ENCODE measurements at places on chromosomes 1 and 21. TPM values are rescaled to one million over a fixed set of nuclear protein-coding genes. Genes with fewer than 3 reads are reported as not detected.

Gene CFHR5
- not detected for total RNA-seq

Gene SNAPIN
- 47.4 TPM for total RNA-seq

DNA sequence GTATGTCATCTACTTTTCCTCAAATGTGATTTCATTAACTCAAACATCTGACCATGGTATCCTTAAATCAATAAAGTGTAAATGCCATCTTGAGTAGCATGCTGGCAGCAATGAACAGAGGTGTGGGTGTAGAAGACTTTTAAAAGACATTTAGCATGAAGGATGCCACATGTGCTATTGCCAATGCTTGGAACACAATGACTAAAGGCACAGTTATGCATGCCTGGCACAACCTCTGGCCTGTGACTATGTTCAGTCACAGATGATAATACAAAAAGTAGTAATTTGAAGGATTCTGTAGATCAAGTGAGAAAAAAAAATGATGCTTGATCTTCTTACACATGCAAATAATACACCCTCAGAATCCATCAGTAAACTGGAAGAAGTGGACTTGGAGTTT, 938.9 kb upstream of the ADGRL4 start:
- no peak overlapping the region for H3K4me3 ChIP-seq
- no peaks in the 10 kb centered on the region for H3K27me3 ChIP-seq
- no peaks in the 10 kb centered on the region for H3K4me1 ChIP-seq
- H3K27ac ChIP-seq, result no peak overlapping the region
- no peaks in the 10 kb centered on the region for H3K36me3 ChIP-seq
- no peak for DNase-seq

DNA sequence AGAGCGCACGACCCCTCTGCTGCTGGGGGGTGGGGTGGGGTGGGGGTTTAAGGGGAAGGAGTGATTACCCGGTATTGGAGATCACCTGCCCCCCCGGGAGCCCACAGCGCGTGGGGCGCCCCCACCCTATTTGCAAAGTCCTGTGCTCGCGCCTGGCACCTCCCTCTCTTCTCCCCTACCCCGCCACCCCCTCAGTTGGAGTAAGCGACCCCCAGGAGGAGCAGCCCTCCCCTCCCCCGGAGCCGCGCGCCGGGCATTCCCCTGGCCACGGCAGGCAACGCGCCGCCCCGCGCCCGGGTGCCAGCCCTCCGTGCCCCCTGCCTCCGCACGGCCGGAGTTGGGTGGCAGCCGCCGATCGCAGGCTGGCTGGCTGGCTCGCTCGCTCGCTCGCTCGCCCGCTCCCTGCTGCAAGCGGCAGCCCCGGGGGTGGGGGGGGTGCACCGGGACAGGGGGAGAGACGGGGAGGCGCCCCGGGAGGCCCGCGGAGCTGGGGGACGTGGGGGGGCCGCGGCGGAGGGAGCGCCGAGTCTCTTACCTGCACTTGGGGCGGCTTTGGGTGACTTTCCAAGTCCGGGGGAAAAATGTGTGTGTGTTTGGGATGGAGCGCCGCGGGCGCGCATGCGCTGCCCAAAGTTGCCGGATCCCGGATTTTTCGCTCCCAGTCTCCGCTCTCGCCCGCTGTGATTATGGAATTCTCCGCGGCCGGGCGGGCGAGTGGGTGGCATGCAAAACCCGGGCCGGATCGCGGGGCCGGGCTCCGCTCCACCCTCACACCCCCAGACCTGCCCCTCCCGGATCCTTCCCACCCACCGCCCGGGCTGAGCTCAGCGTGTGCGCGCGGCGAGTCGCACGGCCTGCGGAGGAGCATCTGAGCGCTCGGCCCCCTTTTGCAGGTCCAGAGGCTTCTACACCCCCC, at the start of gene CASZ1:
Gene CASZ1, minus strand, starts transcription at position 618 of the 916 bp plus-strand sequence. CDS start 102,757 bp downstream, outside the sequence.
- H3K36me3 ChIP-seq, result no peaks in the 10 kb centered on the region
- H3K4me3 ChIP-seq, result peak within 1 kb of the TSS; percentile 68
- H3K4me1 ChIP-seq, result peaks cover 28% of the 10 kb centered on the region
- no peak within 1 kb of the TSS for H3K27ac ChIP-seq
- peaks cover 41% of the 10 kb centered on the region for H3K27me3 ChIP-seq

- H3K27ac ChIP-seq, result no peak overlapping the region
- DNase-seq, result no peak
- H3K27me3 ChIP-seq, result no peaks in the 10 kb centered on the region
- no peak overlapping the region for H3K4me3 ChIP-seq
Observed at GRCh38 chr1:71666609-71667008, 585.8 kb upstream of the ZRANB2 start.

DNA sequence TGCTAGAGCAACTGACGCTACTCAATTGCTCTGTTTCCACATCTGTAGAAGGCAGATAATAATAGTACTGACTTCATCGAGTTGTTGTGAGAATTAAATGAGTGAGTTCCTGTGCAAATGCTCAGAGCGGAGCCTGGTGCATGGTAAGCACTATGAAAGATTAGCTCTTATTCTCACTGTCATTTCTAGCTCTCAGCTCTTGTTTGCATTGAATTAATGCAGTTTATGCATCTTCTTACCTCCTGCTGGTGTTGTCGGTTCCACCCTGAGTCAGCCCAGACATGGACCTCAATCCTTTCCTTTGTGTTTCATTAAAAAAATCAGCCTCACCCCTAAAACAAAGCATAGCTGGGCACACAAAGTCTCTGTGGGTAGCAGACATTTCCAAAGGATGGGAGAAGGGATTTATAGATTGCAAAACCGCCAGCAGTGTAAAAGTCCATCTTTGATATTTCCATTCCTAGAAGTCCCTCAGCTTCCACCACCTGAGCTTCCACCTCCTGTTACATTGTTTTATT, 254.4 kb upstream of the CSF3R start:
- no peak overlapping the region for H3K27ac ChIP-seq
- no peak for DNase-seq
- peaks cover 9% of the 10 kb centered on the region for H3K27me3 ChIP-seq
- no peaks in the 10 kb centered on the region for H3K4me1 ChIP-seq
- H3K4me3 ChIP-seq, result no peak overlapping the region

GRCh38 chr1:110554871-110555801, 36.2 kb upstream of the KCNA10 start:
- H3K27ac ChIP-seq, result no peak overlapping the region
- H3K4me3 ChIP-seq, result peak overlapping the region; percentile 36
- peaks cover 8% of the 10 kb centered on the region for H3K4me1 ChIP-seq
- DNase-seq, result peak; percentile 52
- no peaks in the 10 kb centered on the region for H3K27me3 ChIP-seq
- H3K36me3 ChIP-seq, result no peaks in the 10 kb centered on the region
